NCI-H1092 (cell line): ENCODE measurements at places on chromosomes 11 and 22.

DNA sequence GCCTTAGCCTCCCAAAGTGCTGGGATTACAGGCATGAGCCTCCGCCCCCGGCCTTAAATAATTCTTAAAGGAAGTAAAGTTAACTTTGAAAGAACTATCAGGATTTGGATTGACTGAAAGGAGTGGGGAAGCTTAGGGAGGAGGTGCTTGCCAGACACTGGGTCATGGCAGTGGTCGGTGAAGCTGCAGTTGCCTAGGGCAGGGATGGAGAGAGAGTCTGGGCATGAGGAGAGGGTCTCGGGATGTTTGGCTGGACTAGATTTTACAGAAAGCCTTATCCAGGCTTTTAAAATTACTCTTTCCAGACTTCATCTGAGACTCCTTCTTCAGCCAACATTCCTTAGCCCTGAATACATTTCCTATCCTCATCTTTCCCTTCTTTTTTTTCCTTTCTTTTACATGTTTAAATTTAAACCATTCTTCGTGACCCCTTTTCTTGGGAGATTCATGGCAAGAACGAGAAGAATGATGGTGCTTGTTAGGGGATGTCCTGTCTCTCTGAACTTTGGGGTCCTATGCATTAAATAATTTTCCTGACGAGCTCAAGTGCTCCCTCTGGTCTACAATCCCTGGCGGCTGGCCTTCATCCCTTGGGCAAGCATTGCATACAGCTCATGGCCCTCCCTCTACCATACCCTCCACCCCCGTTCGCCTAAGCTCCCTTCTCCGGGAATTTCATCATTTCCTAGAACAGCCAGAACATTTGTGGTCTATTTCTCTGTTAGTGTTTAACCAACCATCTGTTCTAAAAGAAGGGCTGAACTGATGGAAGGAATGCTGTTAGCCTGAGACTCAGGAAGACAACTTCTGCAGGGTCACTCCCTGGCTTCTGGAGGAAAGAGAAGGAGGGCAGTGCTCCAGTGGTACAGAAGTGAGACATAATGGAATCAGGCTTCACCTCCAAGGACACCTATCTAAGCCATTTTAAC lies at the start of gene NNMT:
NNMT (plus strand) TSS at position 724 of the 929 bp plus-strand sequence; CDS start at position 882, 158 bp downstream.
- DNase-seq: no peak

DNA sequence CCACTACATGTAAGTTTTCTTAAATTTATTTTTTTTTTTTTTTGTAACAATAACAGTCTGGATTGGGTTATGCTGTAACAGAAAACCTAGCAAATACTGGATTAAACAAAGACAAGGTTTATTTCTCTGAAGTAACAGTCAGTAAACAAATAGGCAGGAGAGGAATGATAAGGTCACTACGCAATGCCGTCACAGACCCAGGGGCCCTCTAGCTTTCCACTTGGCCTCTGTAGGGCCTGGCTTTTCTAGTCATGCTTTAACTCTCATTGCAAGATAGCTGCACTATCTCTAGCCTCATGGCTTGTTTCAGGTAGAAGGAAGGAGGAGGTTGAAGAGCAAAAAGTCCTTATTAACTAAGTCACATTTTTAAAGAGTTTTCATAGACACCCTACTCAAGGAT lies 6.5 kb downstream of the OR10A6 start:
- no peak for DNase-seq

- DNase-seq: no peak
Observed at GRCh38 chr11:31608995-31609394, 99.4 kb downstream of the ELP4 start.

GRCh38 chr11:33307984-33308383 lies 50.8 kb downstream of the HIPK3 start:
- DNase-seq: no peak
